ENCODE measurements at places on chromosomes 5 and 9.

- DNase-seq = no peak
Measured at GRCh38 chr5:32326216-32326772, 13.6 kb upstream of the MTMR12 start.

DNA sequence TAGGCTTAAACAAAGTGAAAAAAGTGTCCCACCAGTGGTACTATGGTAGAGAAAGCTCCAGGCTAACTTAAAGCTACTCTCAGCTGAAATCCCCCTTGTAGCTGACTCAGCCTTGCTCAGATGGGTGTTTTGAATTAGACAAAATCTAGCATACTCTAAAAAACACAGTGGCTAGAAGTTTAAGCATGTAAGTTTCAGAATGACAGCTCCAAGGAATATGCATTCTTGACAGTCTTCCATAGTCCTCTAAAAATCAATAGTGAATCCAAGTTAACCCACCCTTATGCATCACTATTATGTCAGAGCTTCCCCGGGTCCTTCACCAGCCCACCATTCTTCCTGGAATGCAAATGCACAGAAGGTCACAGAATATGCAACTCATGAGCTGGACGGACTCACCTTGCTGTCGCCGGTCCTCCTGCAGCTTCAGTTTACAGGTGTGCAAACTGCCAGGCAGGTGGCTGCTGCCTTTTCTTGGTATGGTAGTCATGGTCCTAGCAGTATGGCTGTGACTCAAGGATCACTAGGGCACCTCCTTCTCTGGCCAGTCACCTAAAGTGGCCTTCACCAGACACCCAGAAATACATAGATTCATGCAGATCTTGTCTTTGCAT, 668 bp downstream of the RANBP3L start:
- DNase-seq = no peak

DNA sequence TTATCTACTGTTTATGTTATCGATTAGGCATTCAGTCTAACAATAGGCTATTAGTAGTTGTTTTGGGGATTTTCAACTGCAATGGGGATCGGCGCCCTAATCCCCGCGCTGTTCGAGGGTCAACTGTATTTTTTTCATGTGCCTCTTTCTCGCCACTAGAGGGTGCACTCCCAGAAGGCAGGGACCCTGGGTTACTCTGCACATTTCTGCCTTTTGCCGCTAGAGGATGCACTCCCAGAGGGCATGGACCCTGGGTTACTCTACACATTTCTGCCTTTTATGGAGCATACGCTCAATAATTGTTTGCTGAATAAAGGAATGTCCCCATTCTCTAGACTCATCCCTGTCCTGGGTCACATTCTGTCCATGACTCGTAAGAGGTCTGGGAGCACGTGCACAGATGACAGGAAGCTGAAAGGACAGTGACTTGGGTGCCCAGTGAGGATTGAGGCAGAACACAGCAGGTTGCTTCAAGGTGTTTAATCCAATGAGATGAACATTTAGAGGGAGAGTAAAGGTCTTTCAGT, 27.9 kb upstream of the RECK start:
- DNase-seq = peak; percentile 69

DNA sequence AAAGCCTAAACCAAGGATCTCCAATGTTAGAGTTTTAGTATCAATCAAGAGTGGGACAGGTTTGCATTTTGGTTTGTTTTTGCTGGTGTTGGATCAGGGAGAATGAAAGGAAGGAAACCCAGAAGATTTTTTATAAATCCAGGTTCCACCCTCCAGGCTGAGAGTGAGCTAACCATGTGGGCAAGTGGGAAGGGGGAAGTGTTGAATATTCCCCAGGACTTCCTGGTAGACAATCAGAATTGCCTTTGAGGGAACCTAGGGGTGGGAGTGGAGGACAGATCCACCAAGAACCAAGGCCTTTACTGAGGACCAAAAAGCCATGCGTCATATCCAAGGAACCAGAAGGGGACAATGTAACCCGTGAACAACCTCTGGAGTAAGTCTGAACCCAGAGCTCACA, 33.5 kb upstream of the PIK3R1 start:
- no peak for DNase-seq

GRCh38 chr9:136231478-136232297, 13.9 kb downstream of the QSOX2 start:
- DNase-seq = peak; percentile 24

- DNase-seq = no peak
Measured at GRCh38 chr9:104143550-104143910, 49.4 kb downstream of the SMC2 start.

- DNase-seq = peak; percentile 82
Measured at GRCh38 chr9:136533775-136534157, 12.1 kb downstream of the NOTCH1 start.

- no peak for DNase-seq
Measured at GRCh38 chr9:7315116-7315515, 484.5 kb downstream of the DMAC1 start.

GRCh38 chr5:80184235-80185023, 71.4 kb downstream of the SERINC5 start:
- no peak for DNase-seq

- no peak for DNase-seq
Measured at GRCh38 chr5:27266184-27266583, 227.8 kb upstream of the CDH9 start.
